GM12878 (cell line): ENCODE measurements at places on chromosomes 3 and 15.

- no peak for DNase-seq
Measured at GRCh38 chr3:119506631-119507030, 8.3 kb downstream of the TIMMDC1 start.

DNA sequence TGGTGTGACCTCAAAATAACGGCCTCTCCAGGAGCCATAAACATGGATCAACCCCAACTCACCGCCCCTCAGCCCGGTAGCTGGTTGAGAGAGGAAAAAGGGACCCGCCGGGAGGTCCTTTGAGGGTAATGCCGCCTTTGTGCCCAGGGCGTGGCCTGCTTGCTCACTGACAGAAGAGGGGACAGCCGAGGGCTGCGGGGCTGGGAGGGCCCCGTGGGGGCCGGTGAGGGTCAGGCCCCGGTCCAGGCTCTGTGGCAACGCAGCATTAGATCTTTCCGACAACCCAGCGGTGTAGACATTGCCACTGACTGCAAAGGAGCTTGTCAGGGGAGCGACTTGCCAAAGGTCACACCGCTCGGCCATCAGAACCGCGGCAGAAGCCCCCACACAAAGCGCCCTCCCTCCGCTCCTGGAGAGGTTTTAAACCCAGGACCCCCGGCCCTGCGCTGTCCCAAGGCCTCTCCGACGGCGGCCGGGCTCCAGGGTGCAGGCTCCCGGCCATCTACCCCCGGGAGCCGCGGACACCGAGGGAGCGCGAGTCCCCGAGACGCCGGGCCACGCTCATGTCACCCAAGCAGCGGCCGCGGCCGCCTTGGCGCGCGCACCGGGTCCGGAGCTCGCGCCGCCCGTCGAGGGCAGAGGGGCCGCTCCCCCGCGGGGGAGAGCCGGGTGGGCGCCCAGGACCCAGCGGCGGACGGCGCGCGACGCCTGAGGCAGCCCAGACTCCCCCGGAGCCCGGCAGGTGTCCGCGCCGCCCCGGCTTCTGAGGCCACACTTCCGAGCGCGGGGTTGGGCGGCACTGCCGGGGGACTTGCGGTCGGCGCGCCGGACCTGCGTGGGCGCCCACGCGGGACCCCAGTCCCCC is 975 bp downstream of the PCSK6 start:
- no peak for DNase-seq

DNA sequence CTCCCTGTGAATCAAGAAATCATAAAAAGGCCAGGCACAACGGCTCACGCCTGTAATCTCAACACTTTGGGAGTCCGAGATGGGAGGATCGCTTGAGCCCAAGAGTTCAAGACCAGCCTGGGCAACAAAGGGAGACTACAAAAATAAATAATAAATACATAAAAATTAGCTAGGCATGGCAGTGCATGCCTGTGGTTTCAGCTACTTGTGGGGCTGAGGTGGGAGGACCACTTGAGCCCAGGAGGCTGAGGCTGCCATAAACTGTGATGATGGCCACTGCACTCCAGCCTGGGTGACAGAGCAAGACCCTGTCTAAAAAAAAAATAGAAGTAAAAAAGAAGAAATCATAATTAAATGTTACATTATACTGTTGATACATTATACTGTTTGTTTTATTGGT is 28.0 kb upstream of the DCUN1D1 start:
- no peak for DNase-seq

GRCh38 chr3:71144525-71145253 is 438.8 kb downstream of the FOXP1 start:
- DNase-seq: no peak

DNA sequence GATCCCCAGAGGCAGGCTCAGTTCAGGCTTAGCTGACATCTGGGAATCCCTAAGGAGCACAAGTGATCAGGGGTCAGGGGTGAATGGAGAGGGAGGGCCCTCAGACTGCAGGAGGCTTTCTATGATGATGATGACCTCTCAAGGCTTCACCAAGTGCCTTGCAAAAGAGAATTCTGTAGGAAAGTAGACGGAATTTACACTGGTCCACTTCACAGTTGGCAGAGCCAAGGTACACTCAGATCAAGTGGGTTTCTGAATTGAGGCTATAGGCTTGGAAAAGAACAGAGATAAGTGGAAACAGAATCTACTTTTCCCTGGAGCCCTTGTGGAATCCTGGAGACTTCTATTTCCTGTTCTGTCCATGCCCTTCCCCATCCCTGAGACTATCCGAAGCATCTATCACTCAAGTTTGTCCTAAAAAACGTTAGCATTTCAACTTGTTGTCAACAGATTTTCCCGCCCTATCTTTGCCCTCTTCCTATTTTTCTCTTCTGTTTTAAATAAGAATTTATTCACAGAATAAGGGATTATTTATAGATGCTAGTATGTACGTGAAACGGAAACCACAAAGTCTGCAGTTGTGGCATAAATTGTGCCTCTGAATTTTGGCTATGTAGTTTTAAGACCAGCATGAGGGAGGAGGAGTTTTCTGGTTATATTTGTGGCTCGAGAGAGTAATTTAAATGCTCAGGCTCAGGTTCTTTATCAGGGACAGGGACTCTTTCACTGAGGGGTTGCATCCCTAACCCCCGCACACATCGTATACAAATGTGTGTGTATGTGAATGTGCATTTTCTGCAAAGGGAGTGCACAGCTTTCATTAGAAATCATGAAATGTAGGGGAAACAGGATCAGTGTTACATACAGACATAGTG is 12.8 kb downstream of the GCSAM start:
- no peak for DNase-seq

DNA sequence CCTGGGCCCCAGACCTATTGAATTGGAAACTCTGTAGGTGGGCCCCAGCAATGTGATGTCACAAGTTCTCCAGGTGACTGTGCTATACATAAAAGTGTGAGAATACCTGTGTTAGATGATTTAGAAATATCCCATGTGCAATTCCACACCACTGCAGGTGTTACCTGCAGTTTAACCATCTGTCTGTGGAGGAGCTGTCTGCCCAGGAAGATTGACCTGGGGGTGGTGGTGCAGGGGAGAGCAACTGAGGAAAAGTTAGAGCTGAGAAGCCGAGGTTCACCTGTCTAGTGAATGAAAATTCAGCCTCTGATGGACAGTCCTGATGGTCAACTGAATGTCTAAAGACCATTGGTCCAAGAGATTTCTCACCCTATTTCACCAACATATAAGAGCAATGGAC is 132.2 kb upstream of the SLC24A5 start:
- DNase-seq: no peak

DNA sequence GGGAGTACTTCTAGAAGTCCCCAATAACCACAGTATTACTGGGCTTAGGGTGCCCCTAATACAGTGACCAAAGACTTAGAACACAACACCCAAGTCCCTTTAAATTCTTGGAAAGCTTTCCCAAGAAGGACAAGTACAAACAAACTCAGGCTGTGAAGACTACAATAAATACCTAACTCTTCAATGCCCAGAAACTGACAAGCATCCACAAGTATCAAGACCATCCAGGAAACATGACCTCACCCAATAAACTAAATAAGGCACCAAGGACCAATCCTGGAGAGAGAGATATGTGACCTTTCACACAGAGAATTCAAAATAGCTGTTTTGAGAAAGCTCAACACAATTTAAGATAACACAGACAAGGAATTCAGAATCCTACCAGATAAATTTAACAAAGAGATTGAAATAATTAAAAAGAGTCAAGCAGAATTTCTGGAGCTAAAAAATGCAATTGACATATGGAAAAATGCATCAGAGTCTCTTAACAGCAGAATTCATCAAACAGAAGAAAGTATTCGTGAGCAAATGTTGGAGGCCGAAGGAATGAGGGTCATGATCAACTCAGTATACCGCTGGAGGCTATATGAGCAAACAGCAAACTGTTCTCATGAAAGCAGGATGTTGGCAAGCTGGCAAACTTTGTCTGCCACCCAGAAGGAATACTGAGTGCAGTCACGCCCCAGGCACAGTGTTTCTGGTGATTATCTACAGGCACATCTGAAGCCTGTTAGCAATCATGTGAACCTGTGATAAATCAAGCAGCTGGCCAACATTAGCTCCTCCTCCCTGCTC is 87.0 kb upstream of the NECTIN3 start:
- DNase-seq: no peak

DNA sequence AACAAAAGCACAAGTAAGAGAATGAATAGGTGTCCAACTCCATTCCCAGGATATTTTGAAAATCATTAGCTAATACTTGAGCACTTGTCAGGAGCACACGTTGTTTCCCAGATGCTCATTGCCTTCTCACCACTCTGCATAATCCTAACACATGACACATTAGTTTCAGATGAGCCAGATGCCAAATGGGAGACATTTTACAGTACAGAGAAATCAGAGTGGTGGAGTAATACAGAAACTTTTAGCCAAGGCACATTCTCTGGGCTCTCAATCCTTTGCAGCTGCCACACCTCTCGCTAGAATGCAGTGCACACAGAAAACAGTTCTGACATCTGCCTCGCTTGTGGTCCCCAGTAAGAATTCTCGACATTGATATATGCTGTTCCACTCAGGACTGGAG is 76.6 kb downstream of the P3H2 start:
- DNase-seq: no peak

DNA sequence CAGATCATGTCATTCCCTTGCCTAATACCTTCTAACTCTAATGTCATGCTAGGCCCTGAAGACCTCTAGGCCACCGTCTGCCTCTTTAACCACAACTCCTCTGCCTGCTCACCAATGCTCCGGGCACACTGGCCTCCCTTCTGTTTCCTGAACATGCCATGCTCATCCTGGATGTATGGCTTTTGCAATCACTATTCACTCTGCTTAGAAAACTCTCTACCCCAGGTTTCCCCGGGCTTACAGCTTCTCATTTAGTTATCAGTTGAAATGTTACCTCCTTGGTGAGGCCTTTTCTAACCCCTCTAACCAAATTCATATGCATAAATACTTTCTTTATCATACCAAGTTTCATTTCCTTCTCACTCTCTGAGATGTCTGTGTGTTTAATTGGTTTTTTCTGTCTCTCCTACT is 727.8 kb upstream of the CFAP20DC start:
- no peak for DNase-seq
